ENCODE measurements at places on chromosomes 1 and 21. TPM values are rescaled to one million over a fixed set of nuclear protein-coding genes. Genes with fewer than 3 reads are reported as not detected.

The MATN1 gene
- polyA plus RNA-seq = 0.23 TPM

The MARK1 gene
- 10.6 TPM for polyA plus RNA-seq

GRCh38 chr1:44453798-44454349 is 48.8 kb downstream of the RNF220 start:
- no peak for DNase-seq

- no peak for DNase-seq
Observed at GRCh38 chr1:182257369-182258063, 134.1 kb downstream of the GLUL start.

- DNase-seq = no peak
Observed at GRCh38 chr21:42258885-42259407, 40.0 kb downstream of the ABCG1 start.

GRCh38 chr1:41647221-41648135 is 163.0 kb upstream of the EDN2 start:
- DNase-seq = no peak

GRCh38 chr1:109476825-109477224 is 6.9 kb upstream of the ATXN7L2 start:
- DNase-seq = no peak

DNA sequence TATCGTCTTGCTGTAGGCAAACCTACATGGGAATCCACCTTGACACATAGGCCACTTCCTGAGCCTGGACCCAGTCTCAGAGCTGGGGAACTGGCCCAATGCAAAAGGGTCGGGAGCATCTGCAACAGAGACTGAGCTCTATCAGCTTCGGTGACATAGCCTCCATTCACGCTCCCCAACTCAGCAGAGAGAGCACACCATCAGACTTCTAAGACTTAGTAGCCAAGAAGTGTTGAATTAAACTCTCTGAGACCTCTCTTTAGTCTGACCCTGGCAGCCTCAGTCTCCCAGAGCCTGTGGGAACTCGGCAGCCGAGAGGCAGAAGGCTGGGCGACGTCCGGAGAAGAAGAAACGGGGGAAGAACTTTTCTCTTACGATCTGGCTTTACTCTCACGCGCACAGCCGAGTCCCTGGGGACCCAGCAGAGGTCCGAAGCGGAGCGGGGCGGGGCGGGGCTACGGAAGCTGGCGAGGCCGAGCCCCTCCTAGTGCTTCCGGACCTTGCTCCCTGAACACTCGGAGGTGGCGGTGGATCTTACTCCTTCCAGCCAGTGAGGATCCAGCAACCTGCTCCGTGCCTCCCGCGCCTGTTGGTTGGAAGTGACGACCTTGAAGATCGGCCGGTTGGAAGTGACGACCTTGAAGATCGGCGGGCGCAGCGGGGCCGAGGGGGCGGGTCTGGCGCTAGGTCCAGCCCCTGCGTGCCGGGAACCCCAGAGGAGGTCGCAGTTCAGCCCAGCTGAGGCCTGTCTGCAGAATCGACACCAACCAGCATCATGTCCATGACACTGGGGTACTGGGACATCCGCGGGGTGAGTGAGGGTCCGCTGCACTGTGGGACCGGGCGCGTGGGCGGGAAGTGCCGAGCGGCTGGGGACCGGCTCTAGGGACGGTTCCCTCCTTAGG is at the start of gene GSTM4:
Gene GSTM4, plus strand, starts transcription at position 485 of the 905 bp plus-strand sequence. Its CDS starts 291 bp downstream, at position 776.
- peak; percentile 83 for DNase-seq

GRCh38 chr1:160492617-160493016 is 30.4 kb downstream of the SLAMF6 start:
- DNase-seq = no peak

GRCh38 chr1:52296345-52296744 is 69.7 kb downstream of the CC2D1B start:
- DNase-seq = peak; percentile 30

Data from left kidney (tissue), 8 donors.